NCI-H1092 treated with DMSO at 0.1 percent for 48 hours (cell line): ENCODE measurements at places on chromosomes 4 and X.

GRCh38 chrX:78712336-78712735 is 35.2 kb upstream of the LPAR4 start:
- DNase-seq = no peak

DNA sequence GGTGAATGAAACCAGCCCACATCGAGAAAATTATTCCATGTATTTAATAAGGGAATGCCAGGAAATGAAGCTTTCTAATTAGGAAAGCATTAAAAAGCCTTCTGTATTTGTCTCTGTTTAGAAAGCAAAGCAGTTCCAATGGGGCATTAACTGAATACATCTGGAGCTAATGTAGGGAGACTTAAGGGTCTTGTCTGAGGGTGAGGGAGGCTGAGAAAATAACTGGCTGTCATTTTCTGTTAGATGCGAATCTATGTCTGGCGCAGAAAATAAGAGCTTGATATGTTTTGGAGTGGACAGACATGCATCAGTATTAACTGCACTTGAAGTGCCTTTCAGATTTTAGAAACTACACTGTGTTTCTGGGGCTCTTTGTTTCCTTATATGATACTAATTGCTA is 111.3 kb downstream of the KLHL8 start:
- DNase-seq = no peak

DNA sequence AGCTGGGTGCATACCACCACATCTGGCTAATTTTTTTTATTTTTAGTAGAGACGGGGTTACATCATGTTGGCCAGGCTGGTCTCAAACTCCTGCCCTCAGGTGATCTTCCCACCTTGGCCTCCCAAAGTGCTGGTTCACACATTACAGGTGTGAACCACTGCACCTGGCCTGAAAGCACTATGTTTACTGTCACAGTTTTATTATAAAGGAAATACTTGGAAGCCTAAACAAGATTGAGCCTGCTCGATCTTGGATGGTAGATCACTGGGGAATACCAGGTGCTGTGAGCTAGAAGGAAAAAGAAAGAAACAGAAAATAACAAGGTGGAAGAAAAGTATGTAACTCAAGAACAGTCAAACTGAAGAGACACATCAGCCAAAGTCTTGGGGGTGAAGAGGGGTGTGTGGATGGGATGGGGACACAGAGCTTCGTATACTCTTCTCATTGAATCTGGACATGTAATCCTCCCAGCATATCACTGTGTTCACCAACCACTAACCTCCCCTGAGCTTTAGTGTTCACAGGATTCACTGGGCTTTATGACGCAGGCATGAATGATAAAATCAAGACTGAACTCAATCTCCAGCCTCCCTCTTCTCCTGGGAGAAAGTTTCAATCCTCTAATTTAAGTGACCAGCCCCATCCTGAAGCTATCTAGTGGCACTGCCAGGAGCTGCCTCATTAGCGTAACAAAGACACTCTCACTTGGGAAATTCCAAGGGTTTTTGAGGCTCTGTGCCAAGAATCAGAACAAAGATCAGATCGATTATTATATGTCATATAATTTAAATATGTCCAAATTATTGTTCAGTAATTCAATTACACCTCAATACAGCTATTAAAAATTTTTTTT is 40.9 kb downstream of the PDS5A start:
- no peak for DNase-seq

GRCh38 chrX:1451661-1452515 is 821 bp downstream of the ASMTL start:
- DNase-seq = no peak

- no peak for DNase-seq
Measured at GRCh38 chr4:2076908-2077536, 17.9 kb downstream of the NAT8L start.
